ENCODE measurements at places on chromosomes 2 and 18.
A peak's percentile ranks its signal among the peaks of the same experiment; 100 is the strongest.

GRCh38 chr2:223696719-223697118 lies 94.6 kb upstream of the SCG2 start:
- no peak for DNase-seq

DNA sequence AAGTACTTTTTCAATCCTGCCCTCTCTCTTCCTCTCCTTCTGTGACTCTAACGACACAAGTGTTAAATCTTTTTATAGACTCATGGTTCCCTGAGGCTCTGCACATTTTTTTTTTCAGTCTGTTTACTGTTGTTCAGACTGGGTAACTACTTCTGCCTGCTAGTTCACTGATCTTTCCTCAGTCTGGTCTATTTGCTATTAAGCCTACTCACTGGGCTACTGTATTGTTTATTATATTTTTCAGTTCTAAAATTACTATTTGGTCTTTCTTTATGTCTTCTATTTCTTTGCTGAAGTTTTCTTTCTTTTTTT lies 21.3 kb downstream of the PPP3R1 start:
- no peak for DNase-seq

DNA sequence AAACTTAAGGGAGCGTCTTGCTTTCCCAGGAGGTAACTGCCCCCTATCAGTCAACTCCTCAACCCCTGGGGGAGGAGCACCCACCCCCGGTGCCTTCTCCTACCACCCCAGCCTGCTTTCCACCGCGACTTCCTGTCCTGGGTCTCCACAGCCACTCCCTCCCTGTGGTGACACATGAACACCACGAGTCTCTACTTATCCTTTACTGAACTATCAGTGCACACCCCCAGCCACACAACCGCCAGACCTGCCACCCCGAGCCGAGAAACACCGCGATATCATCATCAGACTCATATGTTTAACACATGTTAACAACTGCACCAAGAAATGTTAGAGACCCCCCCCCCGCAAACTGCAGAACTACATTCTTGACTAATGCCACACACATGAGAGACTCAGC lies 43.3 kb downstream of the LONRF2 start:
- no peak for DNase-seq

- no peak for DNase-seq
Measured at GRCh38 chr2:201517094-201517493, 65.6 kb downstream of the STRADB start.

- DNase-seq: no peak
Measured at GRCh38 chr2:19141234-19142004, 217.0 kb downstream of the OSR1 start.

- no peak for DNase-seq
Measured at GRCh38 chr2:232385660-232386489, 7.3 kb downstream of the ALPP start.

- DNase-seq: no peak
Measured at GRCh38 chr2:138157372-138157771, 193.1 kb downstream of the HNMT start.

- no peak for DNase-seq
Measured at GRCh38 chr2:152097801-152098495, 896 bp downstream of the CACNB4 start.

DNA sequence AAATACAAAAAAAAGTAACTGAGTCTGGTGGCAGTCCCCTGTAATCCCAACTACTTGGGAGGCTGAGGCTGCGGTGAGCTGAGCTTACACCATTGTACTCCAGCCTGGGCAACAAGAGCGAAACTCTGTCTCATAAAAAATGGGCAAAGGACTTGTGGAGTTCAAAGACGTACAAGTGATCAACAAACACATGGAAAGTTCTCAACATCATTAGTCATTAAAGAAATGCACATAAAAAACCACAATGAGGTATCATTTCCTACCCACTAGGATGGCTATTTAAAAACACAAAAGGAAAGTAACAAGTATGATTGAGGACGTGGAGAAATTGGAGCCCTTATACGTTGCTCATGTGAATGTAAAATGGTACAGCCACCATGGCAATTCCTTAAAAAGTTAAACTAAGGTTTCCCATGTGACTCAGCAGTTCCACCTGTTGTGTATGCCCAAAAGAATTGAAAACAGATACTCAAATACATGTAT lies 52.3 kb downstream of the RAB10 start:
- no peak for DNase-seq

- DNase-seq: no peak
Measured at GRCh38 chr2:237152361-237152760, 66.7 kb downstream of the COPS8 start.

- DNase-seq: no peak
Measured at GRCh38 chr2:17148407-17149145, 369.7 kb downstream of the RAD51AP2 start.

- DNase-seq: no peak
Measured at GRCh38 chr2:2877427-2877826, 500.2 kb downstream of the EIPR1 start.

GRCh38 chr2:69054431-69054830 lies 41.5 kb downstream of the ANTXR1 start:
- no peak for DNase-seq

DNA sequence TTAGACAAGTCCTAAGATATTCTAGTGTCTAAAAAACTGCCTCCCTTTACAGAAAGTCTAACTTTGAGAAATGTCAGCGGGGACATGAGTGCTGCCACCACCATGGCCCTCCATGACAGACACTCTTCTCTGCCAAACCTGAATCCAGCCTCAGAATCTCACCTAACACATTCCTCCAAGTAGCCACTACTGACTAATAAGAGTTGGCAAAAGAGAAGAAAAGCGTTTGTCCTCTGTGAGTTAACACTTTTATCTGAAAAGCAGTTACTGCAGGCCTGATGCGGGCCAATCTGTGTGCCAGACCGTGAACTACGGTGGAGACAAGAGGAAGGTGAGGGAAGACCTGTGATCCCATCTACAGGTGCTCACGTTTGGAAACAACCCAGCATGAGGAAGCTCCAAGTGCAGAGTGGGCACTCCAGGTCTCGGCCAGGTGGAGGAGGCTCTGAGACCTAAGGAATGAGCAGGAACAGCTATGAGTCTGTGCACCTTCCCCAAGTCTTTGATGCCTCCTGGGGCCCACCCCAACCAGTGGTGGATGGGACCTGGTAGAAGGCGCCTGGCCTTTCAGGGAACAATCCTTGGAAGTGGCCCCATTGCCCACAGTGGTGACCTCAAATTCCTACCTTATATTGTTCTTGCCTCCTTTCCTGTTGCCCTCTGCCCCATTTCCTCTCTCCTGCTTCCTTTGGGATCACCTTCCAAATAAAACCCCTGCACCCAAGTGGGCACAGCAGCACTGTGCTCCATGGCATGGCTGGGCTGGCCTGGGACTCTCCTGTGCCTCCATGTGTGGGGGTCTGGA lies 91.6 kb downstream of the BIN1 start:
- DNase-seq: no peak

GRCh38 chr2:216149741-216150140 lies 40.6 kb downstream of the XRCC5 start:
- DNase-seq: no peak

- DNase-seq: no peak
Measured at GRCh38 chr2:3805201-3805939, 102.0 kb downstream of the DCDC2C start.

DNA sequence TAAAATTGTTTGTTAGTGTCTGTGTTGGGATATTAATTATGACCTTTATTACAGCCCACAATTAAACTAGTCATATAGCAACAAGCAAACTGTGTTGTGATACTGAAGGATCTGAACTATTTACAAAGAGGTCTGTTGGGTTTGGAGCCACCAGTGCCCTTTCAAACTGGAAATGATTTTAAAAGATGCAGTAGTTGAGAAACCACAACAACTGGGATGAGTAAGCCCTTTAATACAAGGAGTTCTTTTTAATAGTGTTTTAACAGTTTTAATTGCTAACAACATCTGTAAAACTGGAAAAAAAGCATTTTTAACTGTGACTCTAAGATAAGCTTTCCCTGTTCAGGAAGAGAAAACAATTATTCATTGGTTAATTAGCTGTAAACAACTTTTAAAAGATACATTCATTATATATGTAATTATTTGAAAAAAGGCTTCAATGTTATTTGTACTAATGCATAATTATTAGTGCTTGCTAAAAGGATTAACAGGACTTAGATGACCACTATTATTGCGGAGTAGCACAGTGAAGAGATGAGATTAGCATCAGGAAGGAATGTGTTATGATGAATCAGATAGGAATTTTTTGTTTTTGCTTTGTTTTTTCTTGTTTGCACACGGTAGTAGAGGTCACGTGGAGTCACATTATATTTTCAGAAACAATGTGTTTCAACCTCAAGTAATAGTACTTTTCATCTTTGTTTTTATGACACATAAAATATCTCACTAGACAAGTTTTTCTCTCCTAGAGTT lies 392.7 kb upstream of the FANCL start:
- DNase-seq: no peak

- no peak for DNase-seq
Measured at GRCh38 chr2:239723486-239724193, 301.5 kb downstream of the NDUFA10 start.

DNA sequence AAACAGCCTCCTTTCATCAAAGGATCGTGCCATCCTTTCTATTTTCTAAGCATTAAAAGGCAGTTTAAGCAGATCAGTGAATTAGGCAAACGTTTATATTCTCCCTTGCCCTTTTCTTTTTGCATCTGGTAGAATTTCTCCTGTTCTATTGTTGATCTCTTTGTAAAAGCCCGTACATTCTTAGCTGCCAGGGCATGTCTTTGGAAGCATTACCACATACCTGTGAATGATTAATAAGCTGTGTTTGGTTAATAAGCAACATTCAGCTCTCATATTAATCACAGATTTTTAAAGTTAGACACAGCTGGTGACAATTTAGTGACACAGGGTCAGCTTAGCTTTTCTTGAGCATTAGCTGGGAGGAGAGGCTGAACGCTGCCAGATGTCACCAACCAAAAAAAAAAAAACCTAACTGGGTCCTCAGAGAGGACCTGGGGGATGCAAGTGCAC lies 33.8 kb upstream of the CYP1B1 start:
- no peak for DNase-seq

GRCh38 chr2:68770271-68771111 lies 35.9 kb downstream of the ARHGAP25 start:
- DNase-seq: no peak

GRCh38 chr2:144889348-144889747 lies 369.4 kb upstream of the ZEB2 start:
- DNase-seq: no peak

- DNase-seq: peak; percentile 53
Measured at GRCh38 chr2:8543060-8543382, 138.8 kb upstream of the ID2 start.

DNA sequence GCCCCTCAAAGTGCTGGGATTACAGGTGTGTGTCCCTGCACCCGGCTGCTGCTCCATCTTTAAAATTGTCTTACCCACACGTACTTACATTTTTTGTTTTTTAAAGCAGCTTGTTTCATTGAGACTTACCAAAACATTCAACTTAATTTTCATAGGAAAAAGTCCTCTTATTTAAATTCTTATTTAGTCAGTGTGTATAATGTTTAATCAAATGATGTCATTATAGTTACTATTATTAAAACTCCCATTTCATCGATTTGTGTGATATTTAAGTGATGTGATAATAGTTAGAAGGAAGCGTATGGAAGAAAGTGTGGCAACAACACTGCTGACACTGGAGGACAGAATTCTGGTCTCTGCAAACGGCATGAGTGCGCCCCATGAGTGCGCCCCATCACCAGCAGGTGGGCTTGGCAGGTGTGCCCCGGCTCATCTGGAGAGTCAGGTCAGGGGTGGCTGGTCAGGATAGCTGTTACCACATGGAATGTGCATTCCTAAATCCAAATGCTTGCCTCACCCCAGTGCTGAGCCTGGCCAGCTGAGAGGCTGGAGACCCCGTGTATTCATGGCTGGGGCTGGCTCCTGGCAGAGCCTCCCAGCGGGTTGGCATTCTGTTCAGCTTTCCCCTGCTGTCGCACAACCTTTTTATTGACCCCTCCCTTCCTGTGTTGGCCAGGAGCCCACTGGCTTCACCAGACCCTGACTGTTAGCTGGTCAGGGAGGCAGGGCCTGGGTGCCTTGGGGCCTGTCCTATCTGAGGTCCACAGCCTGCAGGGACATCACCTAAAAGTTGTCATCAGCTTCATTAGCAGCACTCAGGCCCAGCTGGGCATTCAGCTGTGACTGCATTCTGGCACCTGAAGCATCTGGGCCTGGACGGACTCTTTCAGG lies 79.7 kb downstream of the AGAP1 start:
- DNase-seq: no peak

GRCh38 chr18:27838225-27838624 lies 338.7 kb downstream of the CDH2 start:
- no peak for DNase-seq

GRCh38 chr18:61841706-61842105 lies 51.1 kb downstream of the RNF152 start:
- DNase-seq: no peak

DNA sequence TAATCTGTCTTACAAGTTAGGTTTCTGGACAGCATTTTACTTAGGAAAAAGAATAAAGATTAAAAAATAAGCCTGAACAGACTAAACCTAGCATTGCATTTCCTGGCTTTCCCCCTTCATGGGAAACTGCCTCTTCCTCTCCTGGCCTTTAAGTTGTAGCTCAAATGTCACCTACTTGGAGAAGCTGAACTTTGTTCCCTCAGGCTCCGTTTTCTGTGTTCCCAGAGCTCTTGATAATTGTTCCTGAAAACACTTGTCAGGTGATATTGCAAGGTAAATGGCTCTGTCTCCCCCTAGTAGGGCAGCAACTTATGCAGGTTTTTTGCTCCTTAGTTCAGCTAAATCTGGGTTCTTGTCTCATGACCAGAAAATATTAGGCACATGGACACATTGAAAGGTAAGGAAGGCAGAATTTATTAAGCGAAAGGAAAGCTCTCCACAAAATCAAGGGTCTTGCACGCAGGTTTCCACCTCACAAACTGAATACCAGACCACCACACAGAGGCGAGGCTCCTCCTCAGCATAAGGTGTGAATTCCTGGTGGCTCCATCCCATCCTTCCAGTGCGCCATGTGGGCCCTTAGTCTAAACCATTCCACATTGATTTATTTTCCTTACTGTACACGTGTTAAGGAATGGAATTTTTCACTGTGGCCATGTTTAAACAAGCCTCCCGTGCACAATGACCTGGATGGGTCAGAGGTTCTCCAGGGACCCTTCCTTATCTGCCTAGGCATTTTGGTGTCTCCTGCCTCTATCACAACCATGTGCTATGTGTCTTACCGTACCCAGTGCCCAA lies 229.3 kb downstream of the HNMT start:
- no peak for DNase-seq

DNA sequence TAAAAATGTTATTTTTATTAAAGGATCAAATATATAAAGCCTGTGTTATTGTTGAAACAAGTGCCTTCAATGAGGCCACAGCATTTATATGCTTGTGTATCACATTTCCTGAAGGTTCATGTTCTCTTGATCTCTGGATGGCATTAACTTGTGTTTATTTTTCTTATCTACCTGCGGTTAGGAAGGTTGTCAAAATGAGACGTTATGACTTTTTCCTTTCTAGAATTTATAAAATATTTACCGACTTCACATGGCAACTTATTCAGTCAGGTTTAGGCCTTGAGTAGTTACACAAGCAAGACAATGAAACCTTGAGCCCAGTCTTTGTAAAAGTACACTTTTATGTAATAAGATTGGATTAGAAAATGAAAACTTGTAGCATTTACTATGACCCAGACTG lies 196.4 kb upstream of the ACVR2A start:
- no peak for DNase-seq

- no peak for DNase-seq
Measured at GRCh38 chr2:200681697-200682096, 95.9 kb downstream of the AOX1 start.
